Psoas muscle (tissue), 8 donors: ENCODE measurements at places on chromosomes 6 and 20. TPM values are rescaled to one million over a fixed set of nuclear protein-coding genes. Genes with fewer than 3 reads are reported as not detected.
A peak's percentile ranks its signal among the peaks of the same experiment; 100 is the strongest.

DNA sequence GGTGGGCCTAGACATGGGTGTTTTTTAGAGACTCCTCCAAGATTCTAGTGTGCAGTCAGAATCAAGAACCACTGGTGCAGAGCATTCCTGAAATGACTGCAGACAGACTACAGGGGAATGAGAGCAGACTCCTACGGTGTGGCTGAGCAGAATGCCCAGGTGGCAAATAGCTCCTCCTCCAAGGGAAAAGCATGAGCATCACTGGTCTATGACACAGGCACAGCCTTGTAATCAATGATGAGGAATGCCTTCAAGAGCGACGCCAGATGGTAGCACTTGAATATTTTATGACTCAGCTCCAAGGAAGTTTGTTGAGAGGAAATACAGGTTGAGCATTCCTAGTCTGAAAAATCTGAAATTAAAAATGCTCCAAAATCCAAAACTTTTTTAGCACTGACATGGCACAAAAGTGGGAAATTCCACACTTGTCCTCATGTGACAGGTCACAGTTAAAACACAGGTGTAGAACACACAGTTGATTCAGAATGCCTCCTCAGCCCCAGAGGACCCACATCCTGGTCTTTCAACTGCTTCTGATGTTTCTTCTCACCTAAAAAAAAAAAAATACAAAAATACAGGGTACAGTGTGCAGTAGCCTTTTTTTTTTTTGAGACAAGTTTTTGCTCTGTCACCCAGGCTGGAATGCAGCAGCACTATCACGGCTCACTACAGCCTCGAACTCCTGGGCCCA is 10.6 kb upstream of the FAM8A1 start:
- no peak for DNase-seq
- no peaks in the 10 kb centered on the region for H3K27me3 ChIP-seq
- no peaks in the 10 kb centered on the region for H3K4me1 ChIP-seq
- H3K36me3 ChIP-seq: no peaks in the 10 kb centered on the region
- no peak overlapping the region for H3K4me3 ChIP-seq

- no peak overlapping the region for H3K4me3 ChIP-seq
- no peak overlapping the region for H3K27ac ChIP-seq
- no peaks in the 10 kb centered on the region for H3K4me1 ChIP-seq
- DNase-seq: no peak
- no peaks in the 10 kb centered on the region for H3K27me3 ChIP-seq
Measured at GRCh38 chr20:7744411-7744810, 195.8 kb downstream of the HAO1 start.

DNA sequence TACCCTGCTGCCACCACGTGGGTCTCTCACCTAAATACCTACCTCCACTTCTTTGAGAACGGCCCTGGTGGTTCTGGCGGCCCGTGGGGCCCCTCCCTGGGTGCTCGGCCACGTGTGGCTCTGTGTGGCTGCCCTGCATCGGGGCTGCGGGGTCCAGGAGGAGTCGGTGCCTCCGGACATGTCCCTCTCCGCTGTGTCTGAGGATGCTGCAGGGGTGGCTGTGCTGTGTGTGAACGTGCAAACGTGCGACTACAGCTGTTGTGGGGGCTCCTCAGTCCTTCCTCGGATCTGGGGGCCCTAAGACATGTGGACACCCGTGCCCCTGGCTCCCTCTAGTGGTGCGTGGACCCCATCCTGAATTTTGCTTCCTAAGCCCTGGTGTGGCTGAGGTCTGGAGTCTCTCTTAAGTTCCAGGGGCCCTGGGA is 691.8 kb downstream of the QKI start:
- DNase-seq: peak; percentile 50
- H3K4me3 ChIP-seq: no peak overlapping the region
- H3K27ac ChIP-seq: peak overlapping the region; percentile 99
- no peaks in the 10 kb centered on the region for H3K36me3 ChIP-seq

DNA sequence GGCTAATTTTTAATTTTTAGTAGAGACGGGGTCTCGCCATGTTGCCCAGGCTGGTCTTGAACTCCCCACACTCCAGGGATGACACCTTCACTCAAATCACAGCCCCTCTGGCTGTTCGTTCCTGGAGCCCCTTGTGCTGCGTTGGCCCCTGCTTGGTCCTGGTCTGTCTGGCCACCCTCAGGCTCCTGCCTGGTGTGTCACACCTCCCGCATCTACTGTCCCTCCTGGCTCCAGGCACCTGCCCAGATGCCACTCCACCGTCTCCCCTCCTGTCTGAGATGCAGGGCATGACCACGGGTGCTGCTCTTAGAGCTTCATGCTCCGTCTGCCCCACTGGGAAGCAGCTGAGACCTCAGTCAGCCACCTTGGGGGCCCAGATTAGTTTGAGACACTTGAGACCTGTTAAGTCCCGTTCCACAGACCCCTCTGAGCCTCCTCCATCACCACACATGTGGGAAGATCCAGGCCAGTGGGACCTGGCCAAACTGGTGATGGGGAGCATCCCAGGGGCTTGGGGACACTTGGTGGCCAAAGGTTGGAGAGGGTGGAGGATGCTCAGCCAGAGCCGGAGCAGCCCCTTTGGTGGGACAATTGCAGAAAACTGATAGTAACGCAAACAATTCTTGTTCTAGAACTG is 21.9 kb upstream of the NPBWR2 start:
- H3K36me3 ChIP-seq: no peaks in the 10 kb centered on the region
- H3K27me3 ChIP-seq: no peaks in the 10 kb centered on the region
- no peak overlapping the region for H3K4me3 ChIP-seq
- DNase-seq: no peak
- H3K27ac ChIP-seq: no peak overlapping the region

DNA sequence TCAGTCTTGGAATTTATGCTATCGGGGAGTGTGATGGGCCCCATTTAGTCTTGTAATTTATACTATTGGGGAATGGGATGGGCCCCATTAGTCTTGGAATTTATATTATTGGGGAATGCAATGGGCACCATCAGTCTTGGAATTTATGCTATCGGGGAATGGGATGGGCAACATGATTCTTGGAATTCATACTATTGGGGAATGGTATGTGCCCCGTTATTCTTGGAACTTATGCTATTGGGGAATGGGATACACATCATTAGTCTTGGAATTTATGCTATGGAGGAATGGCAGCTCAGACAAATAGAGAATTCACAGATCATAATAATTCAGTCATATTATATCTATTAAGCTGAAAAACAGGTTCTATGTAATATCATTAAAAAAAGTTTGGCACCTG is 300.3 kb downstream of the SMOC2 start:
- no peaks in the 10 kb centered on the region for H3K4me1 ChIP-seq
- no peaks in the 10 kb centered on the region for H3K36me3 ChIP-seq
- no peak for DNase-seq

DNA sequence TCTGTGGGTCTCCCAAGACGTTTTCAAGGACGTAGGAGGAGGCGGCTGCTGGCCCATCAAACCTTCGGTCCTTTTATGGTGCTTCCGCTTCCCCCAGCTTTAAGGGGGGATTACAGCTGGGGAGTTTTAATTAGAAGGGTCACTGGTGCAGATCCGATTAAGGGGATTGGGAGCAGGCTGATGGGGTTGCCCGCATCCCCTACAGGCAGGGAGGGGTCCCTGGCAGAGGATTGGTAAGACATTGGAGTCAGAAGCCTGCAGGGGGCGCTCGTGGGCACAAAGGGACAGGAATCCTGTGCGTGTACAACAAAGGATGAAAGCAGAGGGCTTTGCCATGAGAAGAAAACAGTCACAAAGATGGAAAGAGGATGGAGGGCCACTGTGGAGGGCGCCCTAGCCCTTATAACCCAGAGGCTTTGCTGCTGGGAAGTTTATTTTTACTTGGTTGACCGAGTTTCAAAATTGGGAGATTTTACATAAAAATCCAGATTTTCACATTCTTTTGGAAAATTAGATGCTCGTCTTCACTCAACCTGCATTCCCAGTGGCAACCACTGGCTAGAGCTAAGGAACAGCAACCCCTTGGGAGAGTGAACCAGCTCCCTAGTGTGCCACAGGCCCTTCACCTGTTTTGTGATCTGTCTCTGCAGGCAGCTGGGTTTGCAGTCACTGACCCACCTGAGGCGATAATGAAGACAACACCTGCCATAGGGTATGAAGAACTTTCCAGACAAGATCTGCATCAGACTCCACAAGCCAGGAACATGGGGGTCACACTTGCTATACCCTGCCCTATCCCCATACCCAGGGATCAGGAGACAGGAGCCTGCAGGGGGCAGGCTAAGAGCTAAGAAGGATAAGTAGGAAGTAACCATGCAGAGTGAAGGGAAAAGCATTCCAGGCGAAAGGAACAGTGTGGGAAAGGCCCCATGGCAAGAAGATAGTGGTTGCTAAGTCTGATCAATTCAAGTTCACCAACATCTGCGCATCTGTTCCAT is 97.7 kb downstream of the KCNB1 start:
- no peaks in the 10 kb centered on the region for H3K27me3 ChIP-seq
- no peak overlapping the region for H3K27ac ChIP-seq
- DNase-seq: peak; percentile 79
- peaks cover 26% of the 10 kb centered on the region for H3K4me1 ChIP-seq
- no peak overlapping the region for H3K4me3 ChIP-seq
- no peaks in the 10 kb centered on the region for H3K36me3 ChIP-seq

GRCh38 chr6:33061987-33062386 is 11.5 kb downstream of the HLA-DPA1 start:
- peaks cover 6% of the 10 kb centered on the region for H3K27me3 ChIP-seq
- H3K4me3 ChIP-seq: no peak overlapping the region
- no peaks in the 10 kb centered on the region for H3K4me1 ChIP-seq
- no peak overlapping the region for H3K27ac ChIP-seq
- no peaks in the 10 kb centered on the region for H3K36me3 ChIP-seq

DNA sequence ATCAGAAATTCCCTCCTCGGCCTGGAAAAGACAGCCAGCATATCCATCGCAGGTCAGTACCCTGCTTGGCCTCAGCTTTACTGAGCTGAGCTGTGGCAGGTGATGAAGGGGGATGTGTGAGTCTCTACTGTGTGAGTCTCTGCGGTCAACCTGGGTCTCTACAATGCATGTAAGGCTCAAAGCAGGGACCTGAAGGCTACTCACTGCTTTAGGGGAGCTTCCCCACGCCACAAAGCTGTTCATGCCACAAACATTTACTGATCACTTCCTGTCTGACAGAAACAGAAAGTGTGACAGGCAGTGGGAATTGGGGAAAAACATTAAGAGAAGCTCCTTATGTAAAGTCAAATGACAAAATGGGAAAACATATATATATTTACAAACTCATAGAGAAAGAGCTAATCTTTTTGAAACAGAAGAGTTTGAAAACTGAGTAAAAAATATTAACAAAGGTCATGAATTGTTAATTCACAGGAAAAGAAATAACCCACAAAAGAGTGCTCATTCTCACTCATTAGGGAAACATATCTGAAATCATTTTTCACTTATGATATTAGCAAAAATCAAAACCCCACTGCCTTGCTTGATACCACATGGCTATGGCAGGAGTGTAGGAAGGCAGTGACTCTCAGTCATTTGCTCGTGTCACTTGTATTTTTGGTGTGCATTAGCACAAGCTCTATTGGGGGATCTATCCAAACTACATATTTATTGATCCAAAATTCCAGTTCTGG is 5.8 kb downstream of the BTN3A3 start:
- H3K27me3 ChIP-seq: no peaks in the 10 kb centered on the region
- H3K27ac ChIP-seq: no peak overlapping the region
- H3K4me1 ChIP-seq: peaks cover 1% of the 10 kb centered on the region
- H3K4me3 ChIP-seq: no peak overlapping the region
- H3K36me3 ChIP-seq: peaks cover 7% of the 10 kb centered on the region

The TRIM15 gene
- total RNA-seq: not detected

- H3K4me1 ChIP-seq: no peaks in the 10 kb centered on the region
- H3K4me3 ChIP-seq: no peak overlapping the region
- DNase-seq: no peak
- H3K27me3 ChIP-seq: no peaks in the 10 kb centered on the region
- H3K27ac ChIP-seq: peak overlapping the region; percentile 27
- no peaks in the 10 kb centered on the region for H3K36me3 ChIP-seq
Measured at GRCh38 chr6:150685860-150686259, 86.2 kb downstream of the PLEKHG1 start.

DNA sequence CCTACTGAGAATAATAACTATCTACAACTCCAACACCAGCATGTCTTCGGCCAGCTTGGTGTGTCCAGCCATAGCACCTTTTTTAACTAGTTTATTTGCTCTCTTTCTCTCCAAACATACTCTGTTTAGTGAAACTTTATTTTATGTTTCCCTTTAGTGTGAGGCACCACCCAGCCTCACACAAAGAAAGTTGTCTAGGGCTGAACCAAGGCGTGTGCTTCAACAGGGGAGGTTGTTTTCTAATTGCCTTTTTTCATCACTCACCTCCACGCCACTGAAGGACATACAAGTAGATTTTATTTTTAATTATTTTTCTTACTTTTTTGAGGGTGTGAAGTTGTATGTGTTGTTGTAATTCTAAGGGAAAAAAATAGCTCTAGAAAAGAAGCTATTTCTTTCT is 125.6 kb upstream of the MARCKS start:
- no peaks in the 10 kb centered on the region for H3K36me3 ChIP-seq
- H3K27me3 ChIP-seq: no peaks in the 10 kb centered on the region
- no peak overlapping the region for H3K4me3 ChIP-seq

The MCCD1 gene
- not detected for total RNA-seq

DNA sequence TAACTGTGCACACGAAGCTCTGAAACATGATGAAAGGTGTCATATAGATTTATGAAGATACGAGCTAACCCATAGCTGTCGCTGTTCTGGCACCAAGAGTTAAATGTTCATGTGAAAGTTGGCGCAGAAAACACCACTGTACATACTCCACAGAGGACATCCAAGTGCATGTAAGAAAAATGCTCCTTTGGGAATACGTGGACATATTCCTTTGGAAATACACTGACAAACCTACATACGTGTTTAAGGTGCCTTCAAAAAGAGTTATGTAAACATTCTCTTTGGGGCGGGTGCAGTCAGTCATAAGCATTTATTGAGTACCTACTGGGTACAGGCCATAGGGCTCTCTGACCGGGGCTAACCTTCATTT is 723 bp upstream of the ARID1B start:
- H3K4me1 ChIP-seq: peaks cover 35% of the 10 kb centered on the region
- H3K36me3 ChIP-seq: no peaks in the 10 kb centered on the region
- no peaks in the 10 kb centered on the region for H3K27me3 ChIP-seq
- H3K27ac ChIP-seq: peak overlapping the region; percentile 99

The C6orf52 gene
- 1.2 TPM for total RNA-seq

- H3K27me3 ChIP-seq: no peaks in the 10 kb centered on the region
- DNase-seq: no peak
- H3K4me1 ChIP-seq: no peaks in the 10 kb centered on the region
- H3K27ac ChIP-seq: no peak overlapping the region
- H3K36me3 ChIP-seq: no peaks in the 10 kb centered on the region
Measured at GRCh38 chr6:40579101-40579500, 8.1 kb downstream of the LRFN2 start.

DNA sequence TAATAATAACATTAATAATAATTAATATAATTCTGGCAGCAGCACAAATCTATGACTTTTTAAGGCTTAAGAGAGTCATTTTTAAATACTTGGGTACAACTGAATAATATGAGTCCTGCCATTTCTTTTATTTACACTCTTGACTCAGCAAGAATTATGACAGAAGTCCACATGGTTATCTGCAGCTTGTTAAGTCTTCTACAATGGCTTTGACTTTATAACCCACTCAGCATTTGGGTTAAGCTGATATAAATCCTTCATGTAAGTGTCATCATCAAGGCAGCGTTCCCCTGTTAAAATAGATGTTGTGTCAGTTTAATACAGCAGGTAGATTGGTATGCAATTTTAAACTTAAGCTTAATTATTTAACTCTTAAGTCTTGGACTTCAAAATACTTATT is 131.7 kb downstream of the ARHGAP18 start:
- no peaks in the 10 kb centered on the region for H3K4me1 ChIP-seq
- H3K36me3 ChIP-seq: peaks cover 41% of the 10 kb centered on the region
- H3K27ac ChIP-seq: no peak overlapping the region
- H3K27me3 ChIP-seq: no peaks in the 10 kb centered on the region

GRCh38 chr6:43192911-43193310 is 10.9 kb downstream of the CUL9 start:
- no peak overlapping the region for H3K4me3 ChIP-seq
- no peak overlapping the region for H3K27ac ChIP-seq
- no peaks in the 10 kb centered on the region for H3K4me1 ChIP-seq
- H3K36me3 ChIP-seq: peaks cover 89% of the 10 kb centered on the region
- DNase-seq: no peak
- H3K27me3 ChIP-seq: no peaks in the 10 kb centered on the region

The RNASET2 gene
- total RNA-seq: 10.1 TPM
